Stomach (tissue), 19 donors: ENCODE measurements at places on chromosomes 16 and 17. TPM values are rescaled to one million over a fixed set of nuclear protein-coding genes. Genes with fewer than 3 reads are reported as not detected.

The CCL7 gene
- total RNA-seq, result not detected

The CD300LB gene
- not detected for total RNA-seq

The P2RX1 gene
- total RNA-seq, result 2.4 TPM

The EPX gene
- not detected for total RNA-seq

The ZG16B gene
- total RNA-seq, result not detected

The DBNDD1 gene
- total RNA-seq, result 26.3 TPM

The NDUFAF8 gene
- 14.5 TPM for total RNA-seq

The GAST gene
- total RNA-seq, result 32.7 TPM

The SPATA22 gene
- not detected for total RNA-seq

The CWC25 gene
- 19.6 TPM for total RNA-seq

The RAB11FIP4 gene
- 22.2 TPM for total RNA-seq

The KCNJ12 gene
- total RNA-seq, result 1.8 TPM

The CTRB2 gene
- total RNA-seq, result not detected
